ENCODE measurements at places on chromosomes 12 and 14.

GRCh38 chr12:70741256-70741655, 104.0 kb upstream of the PTPRB start:
- peak; percentile 4 for DNase-seq

DNA sequence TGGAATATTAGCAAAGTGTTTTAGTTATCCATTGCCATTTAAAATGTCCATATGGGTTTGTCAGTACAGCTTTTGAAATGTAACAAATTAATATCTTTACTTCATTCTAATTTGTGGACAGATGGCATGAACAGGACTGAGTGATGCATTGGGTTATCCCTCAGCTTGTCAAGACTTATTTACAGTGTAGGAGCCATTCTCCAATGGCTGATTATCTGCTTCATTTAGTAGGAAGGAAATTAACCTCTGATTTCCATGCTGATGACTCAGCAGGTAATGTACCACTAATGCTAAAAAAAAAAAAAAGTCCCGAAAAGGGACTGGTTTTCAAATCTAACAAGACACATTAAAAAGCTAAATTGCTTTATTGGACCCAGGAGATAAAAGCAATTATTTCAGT, 1149.0 kb upstream of the USP15 start:
- no peak for DNase-seq

- no peak for DNase-seq
Observed at GRCh38 chr12:118109088-118109487, 5.3 kb upstream of the VSIG10 start.

- DNase-seq: no peak
Observed at GRCh38 chr14:28344381-28344780, 422.2 kb upstream of the FOXG1 start.

- DNase-seq: no peak
Observed at GRCh38 chr14:96573473-96574100, 71.4 kb downstream of the PAPOLA start.

DNA sequence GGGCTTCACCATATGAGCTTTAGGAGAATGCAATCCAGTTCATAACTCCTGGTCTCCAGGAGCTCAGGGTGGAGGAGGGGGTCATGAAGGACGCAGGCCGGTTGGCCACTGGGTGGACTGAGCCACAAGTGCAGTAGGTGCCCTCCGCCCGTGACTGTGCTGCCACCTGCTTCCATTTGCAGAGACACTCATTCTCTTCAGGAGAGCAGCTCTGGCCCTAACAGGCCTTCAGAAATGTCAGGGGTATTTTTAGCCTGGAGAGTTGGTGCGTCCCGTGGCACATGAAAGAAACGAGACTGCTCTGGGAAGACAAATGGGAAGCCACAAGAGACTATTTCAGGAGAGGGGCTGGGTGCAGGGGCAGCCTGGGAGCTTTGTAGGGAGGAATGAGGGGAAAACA, 74.6 kb upstream of the MYL2 start:
- no peak for DNase-seq
